ENCODE measurements at places on chromosomes 1 and 21.

DNA sequence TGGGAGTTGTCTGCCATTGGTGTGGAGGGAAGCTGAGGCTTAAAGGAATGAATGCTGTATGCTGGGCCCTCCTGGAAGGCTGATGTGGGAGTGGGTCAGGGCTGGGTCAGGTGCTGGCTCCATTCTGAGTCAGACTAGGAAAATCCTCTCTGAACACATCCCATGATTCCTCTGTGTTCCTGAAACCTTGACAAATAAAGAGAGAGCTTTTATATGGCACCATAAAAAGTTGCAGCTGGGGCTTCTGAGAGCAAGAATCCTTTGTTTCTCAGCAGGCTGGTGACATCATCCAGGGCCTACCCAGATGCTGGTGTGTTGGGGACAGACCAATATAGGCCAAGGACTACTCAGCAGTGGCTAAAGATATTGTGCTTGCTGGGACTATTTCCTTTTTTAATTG, 27.8 kb upstream of the NFASC start:
- no peak for DNase-seq

- peak; percentile 62 for DNase-seq
Measured at GRCh38 chr1:161182214-161182613, 4.9 kb upstream of the B4GALT3 start.

- DNase-seq = no peak
Measured at GRCh38 chr1:41492341-41492848, 7.9 kb upstream of the EDN2 start.

DNA sequence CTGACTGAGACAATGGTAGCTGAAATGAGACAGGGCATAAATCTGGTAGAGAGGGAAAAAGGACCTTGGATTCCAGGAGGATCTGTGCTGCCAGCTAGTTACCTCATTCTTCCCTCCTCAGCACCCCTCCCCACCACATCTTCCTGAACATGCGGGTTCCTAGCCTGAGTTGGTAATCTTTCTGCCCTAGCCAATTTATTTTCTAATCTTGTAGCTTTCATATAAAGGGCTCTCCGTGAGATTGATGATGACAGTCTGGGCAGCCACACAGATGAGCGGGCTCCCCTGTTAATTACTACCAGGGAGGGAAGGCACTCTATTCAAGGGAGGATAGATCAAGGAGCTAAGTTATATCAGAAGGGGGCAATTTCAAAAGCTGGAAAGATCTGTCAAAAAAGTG, 20.2 kb downstream of the ARHGEF11 start:
- DNase-seq = no peak

DNA sequence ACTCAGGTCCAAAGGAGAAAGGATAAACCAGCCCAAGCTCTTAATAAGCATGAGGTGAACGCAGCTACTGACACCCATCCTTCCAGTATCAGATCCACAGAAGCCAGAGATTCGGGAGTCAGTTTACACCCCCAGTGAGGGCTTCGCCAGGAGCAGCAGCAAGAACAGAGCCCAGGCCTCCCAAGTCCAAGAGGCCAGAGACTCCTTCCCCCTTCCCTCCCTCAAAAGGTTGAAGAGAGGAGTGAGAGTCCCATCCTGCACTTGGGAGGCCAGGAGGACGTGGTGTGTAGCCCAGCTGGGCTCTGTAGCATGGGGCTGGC, 72.8 kb downstream of the MRPL37 start:
- no peak for DNase-seq

Data from stimulated activated CD4-positive, alpha-beta T cell treated with anti-CD3 and anti-CD28 coated beads, Interleukin-2, amount 100 ng/mL, for 4 hours (primary cell).